Upper lobe of right lung (tissue), 1 donor: ENCODE measurements at places on chromosomes 1 and 21. TPM values are rescaled to one million over a fixed set of nuclear protein-coding genes. Genes with fewer than 3 reads are reported as not detected.

Gene FOXE3
- not detected for total RNA-seq

Gene ATP6V1G3
- total RNA-seq: not detected

Gene AMY1A
- 1.6 TPM for total RNA-seq

Gene USH2A
- total RNA-seq: not detected

Gene OR10J4
- not detected for total RNA-seq

Gene ZMYND12
- 1.9 TPM for total RNA-seq

Gene SFN
- total RNA-seq: 83.8 TPM

Gene MEX3A
- 0.52 TPM for total RNA-seq

DNA sequence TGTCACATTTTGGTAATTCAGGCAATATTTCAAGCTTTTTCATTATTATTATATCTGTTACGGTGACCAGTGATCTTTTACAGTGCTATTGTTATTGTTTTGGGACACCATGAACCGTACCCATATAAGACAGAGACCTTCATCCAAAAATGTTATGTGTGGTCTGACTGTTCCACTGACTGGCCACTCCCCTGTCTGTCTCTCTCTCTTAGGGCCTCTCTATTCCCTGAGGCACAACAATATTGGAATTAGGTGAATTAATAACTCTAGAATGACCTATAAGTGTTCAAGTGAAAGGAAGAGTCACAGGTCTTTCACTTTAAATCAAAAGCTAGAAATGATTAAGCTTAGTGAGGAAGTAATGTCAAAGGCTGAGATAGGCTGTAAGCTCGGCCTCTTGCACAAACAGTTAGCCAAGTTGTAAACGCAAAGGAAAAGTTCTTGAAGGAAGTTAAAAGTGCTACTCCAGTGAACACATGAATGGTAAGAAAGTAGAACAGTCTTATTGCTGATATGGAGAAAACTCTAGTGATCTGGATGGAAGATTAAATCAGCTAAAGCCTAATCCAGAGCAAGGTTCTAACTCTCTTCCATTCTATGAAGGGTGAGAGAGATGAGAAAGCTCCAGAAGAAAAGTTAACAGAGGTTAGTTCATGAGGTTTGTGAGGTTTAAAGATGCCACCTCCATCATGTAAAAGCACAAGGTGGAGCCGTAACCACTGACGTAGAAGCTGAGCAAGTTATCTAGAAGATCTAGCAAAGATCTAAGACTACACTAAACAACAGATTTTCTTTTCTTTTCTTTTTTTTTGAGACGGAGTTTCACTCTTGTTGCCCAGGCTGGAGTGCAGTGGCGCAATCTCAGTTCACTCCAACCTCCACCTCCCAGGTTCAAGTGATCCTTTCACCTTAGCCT lies 19.7 kb upstream of the DIPK1A start:
- DNase-seq: no peak
- H3K4me3 ChIP-seq: no peak overlapping the region
- H3K27ac ChIP-seq: peak overlapping the region; percentile 63
- H3K27me3 ChIP-seq: no peaks in the 10 kb centered on the region
- H3K4me1 ChIP-seq: peaks cover 10% of the 10 kb centered on the region
- H3K36me3 ChIP-seq: no peaks in the 10 kb centered on the region

- no peaks in the 10 kb centered on the region for H3K36me3 ChIP-seq
- peaks cover 17% of the 10 kb centered on the region for H3K4me1 ChIP-seq
- H3K27ac ChIP-seq: peak overlapping the region; percentile 99
- H3K4me3 ChIP-seq: peak overlapping the region; percentile 99
- H3K27me3 ChIP-seq: no peaks in the 10 kb centered on the region
Observed at GRCh38 chr1:22025368-22026155, 24.1 kb downstream of the CELA3A start.

GRCh38 chr1:50976890-50977574 lies 7.0 kb downstream of the CDKN2C start:
- H3K4me3 ChIP-seq: peak overlapping the region; percentile 72
- H3K4me1 ChIP-seq: no peaks in the 10 kb centered on the region
- H3K27ac ChIP-seq: peak overlapping the region; percentile 87
- DNase-seq: peak; percentile 58
- H3K36me3 ChIP-seq: no peaks in the 10 kb centered on the region

DNA sequence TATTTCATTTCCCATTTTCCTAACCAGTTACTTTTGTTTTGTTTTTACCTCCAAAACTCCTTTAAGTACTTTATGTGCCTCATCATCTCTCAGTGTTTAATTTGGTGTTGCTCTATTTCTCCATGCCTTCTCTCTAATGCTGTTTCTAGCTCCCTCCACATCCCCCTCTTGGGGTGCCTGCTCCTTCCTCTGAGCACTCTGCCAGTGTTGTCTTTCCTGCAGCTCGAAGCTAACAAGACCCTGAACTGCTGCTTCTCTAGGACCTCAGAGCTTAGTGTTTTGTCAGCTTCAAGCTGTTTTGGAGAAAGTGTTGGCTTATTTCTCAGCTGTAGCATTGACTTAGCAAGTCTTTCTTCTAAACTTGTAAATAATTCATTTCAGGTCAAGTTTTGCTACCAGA lies 290.6 kb downstream of the DPYD start:
- no peak overlapping the region for H3K4me3 ChIP-seq
- no peak for DNase-seq
- no peak overlapping the region for H3K27ac ChIP-seq

GRCh38 chr21:34812504-34813265 lies 143.9 kb downstream of the CLIC6 start:
- H3K36me3 ChIP-seq: peaks cover 48% of the 10 kb centered on the region
- no peak overlapping the region for H3K4me3 ChIP-seq
- peaks cover 14% of the 10 kb centered on the region for H3K4me1 ChIP-seq
- no peak for DNase-seq
- H3K27ac ChIP-seq: no peak overlapping the region
- H3K27me3 ChIP-seq: no peaks in the 10 kb centered on the region

DNA sequence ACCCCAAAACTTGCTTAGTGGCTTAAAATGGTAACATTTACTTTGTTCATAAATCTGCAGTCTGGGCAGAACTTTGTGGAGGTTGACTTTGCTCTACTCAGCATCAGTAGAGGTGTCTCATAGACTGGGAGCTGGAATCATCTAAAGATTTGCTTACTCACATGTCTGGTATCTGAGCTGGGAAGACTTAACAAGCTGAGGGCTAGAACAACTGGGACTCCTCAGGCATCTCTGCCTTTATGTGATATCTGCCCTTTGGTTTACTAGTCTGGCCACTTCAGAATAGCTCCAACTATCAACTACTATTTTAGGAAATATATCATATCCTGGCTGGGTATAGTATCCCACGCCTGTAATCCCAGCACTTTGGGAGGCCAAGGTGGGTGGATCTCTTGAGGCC lies 82.5 kb downstream of the C4BPA start:
- DNase-seq: no peak
- H3K27me3 ChIP-seq: no peaks in the 10 kb centered on the region
- no peak overlapping the region for H3K27ac ChIP-seq
- peaks cover 10% of the 10 kb centered on the region for H3K4me1 ChIP-seq

DNA sequence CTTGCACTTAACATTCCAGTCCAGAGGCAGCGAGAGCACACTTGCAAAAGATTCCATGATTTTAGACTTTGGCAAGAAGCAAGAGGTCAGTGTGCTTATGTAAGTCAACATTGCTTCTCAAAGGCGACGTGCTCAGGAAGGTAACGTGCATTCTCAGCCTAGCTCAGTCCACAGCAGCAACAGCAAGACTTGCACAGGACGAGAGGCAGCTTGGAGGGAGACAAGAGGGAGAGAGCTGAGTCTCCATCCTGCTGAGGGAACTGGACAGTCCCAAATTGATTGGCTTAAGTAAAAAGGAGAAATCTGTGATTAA lies 56.5 kb downstream of the PTP4A2 start:
- H3K27me3 ChIP-seq: no peaks in the 10 kb centered on the region
- no peak for DNase-seq
- H3K27ac ChIP-seq: no peak overlapping the region
- no peaks in the 10 kb centered on the region for H3K36me3 ChIP-seq
- no peak overlapping the region for H3K4me3 ChIP-seq

DNA sequence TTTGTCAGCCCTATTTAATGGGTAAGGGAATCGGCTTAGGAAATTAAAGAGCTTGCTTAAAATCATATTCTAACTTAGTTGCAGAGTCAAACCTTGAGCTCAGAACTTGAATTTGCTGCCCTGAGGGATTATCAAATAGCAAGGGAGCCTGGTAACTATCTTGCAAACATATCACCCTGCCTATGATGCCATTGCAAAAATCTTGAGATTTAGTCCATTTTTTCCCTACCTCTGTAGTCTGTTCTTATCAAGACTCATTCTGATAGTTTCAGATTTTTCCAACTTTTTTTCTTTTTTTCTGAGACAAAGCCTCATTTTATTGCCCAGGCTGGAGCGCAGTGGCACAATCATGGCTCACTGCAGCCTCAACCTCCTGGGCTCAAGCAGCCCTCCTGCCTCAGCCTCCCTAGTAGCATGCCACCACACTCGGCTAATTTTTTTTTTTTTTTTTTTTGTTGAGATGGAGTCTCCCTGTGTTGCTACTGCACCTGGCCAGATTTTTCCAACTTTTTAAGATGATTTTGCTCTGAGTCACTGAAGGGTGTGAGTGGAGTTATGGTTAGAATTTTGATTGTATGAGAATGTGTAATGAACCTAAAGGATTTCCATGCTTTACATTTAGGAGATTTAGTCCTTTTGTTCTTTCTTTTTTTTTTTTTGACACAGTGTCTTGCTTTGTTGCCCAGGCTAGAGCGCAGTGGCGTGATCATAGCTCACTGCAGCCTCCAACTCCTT lies 12.2 kb downstream of the SARS1 start:
- DNase-seq: no peak
- H3K27ac ChIP-seq: no peak overlapping the region
- peaks cover 68% of the 10 kb centered on the region for H3K36me3 ChIP-seq
- no peaks in the 10 kb centered on the region for H3K4me1 ChIP-seq
- no peaks in the 10 kb centered on the region for H3K27me3 ChIP-seq
- H3K4me3 ChIP-seq: no peak overlapping the region

DNA sequence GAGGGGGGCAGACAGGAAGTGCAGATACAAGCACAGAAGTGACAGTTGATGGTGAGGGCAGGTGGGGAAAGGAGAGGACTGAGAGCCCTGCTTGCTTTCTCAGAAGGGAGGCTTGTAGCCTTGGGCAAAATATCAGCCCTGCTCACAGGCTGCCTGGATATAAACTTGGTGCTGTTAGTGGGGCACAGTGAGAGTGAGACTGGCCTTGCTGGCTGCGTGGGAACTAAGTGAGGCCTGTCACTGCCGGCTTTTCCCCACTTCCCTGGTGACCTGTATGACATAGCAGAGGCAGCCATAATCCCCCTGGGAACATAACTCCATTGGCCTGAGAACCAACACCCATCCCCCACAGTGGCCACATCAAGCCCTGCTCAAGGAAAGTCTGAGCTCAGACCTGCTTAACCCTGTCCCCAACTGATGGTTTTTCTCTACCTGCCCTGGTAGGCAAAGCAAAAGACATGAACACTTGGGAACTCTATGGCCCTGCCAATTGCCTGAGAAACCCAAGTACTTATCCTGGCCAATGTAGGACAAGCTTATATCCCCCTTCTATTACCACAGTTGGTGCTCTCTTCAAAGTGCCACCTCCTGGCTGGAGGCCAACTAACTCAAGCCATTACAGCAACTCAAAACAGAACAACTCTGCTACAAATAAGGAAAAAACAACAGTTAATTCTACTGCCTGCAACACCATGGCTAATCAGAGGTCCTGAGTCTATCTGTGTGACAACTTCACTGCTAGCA lies 472.7 kb downstream of the PLPP3 start:
- H3K4me1 ChIP-seq: no peaks in the 10 kb centered on the region
- no peak for DNase-seq
- no peak overlapping the region for H3K27ac ChIP-seq
- H3K27me3 ChIP-seq: no peaks in the 10 kb centered on the region

- no peak for DNase-seq
- H3K36me3 ChIP-seq: no peaks in the 10 kb centered on the region
- no peak overlapping the region for H3K27ac ChIP-seq
- no peak overlapping the region for H3K4me3 ChIP-seq
Observed at GRCh38 chr21:45640001-45640887, 3.3 kb upstream of the PCBP3 start.

DNA sequence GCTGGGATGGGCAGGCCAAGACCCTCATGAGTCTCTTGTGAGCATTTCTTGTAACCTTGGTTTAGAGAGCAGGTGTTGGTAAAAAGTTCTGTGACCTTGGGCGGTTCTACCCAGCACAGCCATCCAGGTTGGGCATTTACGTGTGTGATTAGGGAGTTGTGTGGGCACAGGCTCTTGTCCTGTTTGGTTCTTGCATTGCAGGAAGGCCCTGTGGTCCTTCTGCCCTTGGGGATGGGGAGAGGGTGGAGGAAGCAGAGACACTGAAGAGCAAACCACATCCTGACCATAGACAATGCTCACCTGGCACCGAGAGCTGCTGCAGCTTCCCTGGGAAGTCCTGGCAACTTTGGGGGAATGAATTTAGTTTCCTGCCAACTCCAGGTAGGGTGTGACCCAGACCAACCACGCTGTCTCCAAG lies 25.6 kb downstream of the RNF187 start:
- H3K36me3 ChIP-seq: no peaks in the 10 kb centered on the region
- no peak overlapping the region for H3K27ac ChIP-seq
- DNase-seq: no peak
- H3K27me3 ChIP-seq: no peaks in the 10 kb centered on the region
